ENCODE measurements at places on chromosomes 11 and 22.

DNA sequence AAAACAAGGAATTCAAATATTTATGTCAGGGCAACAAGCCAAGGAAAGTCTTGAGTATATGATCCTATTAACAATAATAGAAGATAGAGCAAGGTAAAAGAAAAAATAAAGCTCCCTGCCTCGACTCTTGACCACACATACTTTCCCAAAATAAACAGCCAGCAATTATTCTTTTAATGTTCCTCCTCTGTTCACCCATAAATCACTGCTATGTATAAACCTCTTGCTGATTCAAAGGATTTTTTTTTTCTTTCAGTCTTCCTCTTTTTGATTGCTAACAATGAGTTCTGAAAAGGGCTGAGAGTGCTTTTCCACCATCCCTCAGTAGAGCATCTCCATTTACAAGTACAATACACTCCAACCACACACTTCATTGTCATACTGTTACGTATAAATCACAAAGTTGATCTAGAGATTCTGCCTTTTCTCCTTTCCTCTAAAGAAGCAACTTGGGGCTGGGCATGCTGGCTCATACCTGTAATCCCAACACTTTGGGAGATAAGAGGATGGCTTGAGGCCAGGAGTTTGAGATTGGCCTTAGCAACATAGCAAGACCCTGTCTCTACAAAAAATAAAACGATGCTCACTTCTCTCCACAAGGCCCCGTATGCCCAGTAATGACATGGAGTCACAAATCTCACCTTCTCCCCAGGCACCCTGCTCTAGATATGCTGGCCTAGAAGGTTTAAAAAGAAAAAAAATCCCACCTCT is 24.0 kb downstream of the RAB30 start:
- DNase-seq, result no peak

DNA sequence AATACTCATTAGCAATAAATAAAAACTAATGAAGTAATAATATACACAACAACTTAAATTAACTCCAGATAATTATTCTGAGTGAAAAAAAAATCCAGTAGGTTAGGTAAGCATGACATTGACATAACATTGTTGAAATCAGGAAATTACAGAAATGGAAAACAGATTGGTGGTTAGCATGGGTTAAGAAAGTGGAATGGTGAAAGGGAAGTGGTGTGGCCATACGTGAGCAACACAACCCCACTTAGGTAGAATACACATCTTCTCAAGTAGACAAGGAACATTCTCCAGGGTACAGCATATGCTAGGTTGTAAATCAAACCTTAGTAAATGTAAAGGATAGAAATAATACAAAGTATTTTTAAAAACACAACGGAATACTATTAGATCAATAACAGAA is 30.2 kb upstream of the CLTCL1 start:
- no peak for DNase-seq

DNA sequence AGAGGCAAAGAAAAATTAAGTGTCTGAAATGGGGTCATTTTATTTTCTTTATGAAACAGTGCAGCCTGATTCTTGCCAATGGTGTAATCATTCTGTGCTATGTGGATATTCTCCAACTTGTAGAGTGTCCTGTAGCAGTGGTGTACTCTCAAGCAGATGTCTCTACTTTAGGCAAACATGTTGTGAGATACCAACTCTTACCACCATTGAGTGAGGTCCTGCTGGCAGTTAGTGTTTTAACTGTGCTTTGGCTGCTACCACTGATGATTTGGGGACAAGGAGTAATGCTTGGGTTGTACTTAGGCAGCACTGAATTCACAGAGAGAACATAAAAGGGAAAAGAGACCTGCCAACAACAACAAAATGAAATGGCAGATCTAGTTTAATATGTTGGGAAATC is 122.5 kb downstream of the APIP start:
- no peak for DNase-seq

DNA sequence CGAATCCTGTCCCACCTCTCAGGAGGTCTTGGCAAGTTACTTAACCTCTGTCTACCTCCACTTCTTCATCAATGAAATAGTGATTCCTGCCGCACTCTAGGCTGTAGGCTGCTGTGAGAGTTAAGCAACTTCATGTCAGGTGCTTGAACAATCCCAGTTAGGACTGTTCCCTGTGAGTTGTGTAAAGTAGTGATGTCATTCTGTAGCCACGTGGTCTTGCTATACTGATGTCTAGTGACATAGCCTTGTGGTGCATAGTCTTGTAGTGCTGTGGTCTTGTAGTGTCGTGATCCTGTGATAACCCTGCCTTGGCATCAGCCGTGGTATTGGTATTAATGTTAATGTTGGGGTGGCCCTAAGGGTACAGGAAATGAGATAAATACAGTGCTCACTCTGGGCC is 30.3 kb upstream of the PRR5 start:
- peak; percentile 63 for DNase-seq

GRCh38 chr11:65498727-65498976 is 193 bp upstream of the MALAT1 start:
- DNase-seq, result no peak

GRCh38 chr11:18313965-18314763 is 7.8 kb downstream of the HPS5 start:
- DNase-seq, result no peak

DNA sequence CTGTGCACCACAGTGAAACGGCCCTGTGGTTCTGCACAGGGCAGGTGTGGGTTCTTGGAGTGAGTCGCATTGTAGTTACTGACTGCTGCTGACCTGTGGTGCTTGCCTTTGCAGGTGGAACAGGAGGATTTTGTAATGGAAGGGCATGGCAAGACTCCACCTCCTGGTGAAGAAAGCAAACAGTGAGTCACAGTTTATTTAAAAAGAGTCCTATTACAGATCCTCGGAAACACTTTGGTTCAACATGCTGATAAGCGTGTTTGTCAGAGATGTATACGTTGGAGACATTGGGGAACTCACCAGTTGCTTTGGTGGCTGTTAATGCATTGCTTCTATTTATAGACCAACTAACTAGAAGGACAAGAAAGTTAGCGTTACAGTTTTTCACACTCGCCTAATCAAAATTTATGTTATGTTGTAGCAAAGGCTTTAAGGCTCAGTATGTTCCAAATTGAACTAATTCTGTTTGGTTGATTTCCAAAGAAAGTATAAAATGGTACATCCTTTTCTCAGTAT is 21.7 kb upstream of the TNRC6B start:
- peak; percentile 45 for DNase-seq

DNA sequence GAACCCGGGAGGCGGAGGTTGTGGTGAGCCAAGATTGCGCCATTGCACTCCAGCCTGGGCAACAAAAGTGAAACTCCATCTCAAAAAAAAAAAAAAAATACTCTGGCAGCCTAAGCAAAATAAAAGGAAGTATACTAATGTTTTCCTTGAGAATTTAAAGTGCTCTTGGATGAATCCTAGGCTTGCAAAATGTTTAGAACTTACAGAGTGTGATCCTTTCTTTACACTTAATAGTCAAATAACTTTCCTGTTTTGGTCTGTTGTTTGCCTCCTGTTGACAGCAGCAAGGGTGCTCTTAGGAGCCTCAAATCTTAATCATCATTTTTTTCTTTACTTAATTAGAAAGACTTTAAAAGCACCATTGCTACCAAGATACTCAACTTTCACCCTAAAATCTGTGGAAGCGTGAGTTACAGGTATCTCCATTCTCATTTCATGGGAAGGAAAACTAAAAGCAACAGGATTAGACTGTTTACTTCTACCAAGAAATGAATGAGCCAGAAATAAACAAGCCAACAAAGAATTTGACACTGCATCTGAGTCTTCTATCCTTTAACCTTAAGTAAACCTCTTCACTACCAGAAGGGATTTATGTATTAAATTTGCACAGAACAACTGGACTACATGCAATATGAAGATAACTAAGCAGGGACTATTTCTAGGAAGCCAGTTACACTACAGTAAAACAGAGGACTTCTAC is 38.7 kb upstream of the CRTAM start:
- DNase-seq, result no peak

DNA sequence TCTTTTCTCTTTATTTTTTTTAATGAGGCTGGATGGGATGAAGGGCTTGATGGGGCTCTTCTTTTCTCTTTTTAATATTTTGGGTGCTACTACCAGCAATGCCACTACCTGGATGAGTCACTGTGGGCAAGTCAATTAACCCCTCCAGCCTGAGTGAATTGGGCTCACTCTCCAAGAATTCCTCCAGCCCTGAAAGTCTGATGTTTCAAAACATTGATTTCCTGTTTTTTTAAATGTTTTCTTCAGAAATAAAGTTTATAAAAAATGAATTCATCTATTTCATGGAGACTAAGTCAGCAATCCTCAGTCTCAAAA is 812 bp upstream of the OR5A2 start:
- DNase-seq, result no peak

DNA sequence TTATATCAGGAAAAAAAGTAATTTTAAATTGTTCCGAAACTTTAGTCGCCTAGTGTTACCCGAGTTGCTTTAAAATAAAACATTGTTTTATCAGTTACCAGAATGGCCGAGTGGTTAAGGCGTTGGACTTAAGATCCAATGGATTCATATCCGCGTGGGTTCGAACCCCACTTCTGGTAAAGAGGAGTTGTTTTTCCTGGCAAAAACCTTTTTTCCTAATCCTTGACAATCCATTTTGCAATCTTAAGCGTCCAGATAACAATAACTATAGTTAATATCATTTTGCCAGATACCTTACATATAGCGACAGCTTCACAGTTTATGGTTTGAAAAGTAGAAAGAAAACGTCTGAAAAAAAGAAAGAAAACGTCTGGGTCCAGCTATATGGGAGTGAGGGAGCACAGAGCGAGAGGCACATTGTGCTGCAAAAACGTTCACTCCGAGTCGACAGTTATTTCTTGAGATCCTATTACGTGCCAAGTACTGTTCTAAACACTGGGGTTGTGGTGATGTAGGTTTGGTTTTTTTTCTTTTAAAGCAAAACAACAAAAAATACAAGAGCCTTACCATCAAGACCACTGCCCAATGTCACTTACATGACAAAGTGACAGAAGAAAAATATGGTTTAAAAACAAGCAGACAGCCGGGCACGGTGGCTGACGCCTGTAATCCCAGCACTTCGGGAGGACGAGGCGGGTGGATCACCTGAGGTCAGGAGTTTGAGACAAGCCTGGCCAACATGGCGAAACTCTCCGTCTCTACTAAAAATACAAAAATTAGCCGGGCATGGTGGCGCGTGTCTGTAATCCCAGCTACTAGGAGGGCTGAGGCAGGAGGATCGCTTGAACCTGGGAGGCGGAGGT is 40.6 kb downstream of the OR4D9 start:
- DNase-seq, result peak; percentile 58

- DNase-seq, result no peak
Measured at GRCh38 chr22:17091851-17092250, 7.1 kb downstream of the IL17RA start.

- no peak for DNase-seq
Measured at GRCh38 chr11:36123336-36124101, 165.7 kb downstream of the COMMD9 start.

DNA sequence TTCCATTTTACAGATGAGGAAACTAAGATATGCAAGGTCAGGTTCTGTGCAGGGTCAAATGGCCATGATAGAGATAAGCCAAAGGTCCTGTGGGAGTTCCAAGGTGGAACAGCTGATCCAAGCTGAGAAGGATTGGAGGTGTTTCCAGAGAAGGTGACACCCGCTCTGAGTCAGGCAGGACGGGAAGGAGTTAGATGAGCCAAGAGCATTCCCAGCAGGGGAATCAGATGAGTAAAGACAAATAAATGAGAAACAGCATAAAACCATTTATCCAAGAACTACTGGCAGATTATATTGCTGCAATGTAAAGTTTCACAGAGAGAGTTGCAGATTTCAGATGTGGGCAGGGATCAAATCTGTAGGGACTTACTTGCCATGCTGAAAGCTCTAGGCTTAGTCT is 18.9 kb upstream of the HEPHL1 start:
- DNase-seq, result no peak

DNA sequence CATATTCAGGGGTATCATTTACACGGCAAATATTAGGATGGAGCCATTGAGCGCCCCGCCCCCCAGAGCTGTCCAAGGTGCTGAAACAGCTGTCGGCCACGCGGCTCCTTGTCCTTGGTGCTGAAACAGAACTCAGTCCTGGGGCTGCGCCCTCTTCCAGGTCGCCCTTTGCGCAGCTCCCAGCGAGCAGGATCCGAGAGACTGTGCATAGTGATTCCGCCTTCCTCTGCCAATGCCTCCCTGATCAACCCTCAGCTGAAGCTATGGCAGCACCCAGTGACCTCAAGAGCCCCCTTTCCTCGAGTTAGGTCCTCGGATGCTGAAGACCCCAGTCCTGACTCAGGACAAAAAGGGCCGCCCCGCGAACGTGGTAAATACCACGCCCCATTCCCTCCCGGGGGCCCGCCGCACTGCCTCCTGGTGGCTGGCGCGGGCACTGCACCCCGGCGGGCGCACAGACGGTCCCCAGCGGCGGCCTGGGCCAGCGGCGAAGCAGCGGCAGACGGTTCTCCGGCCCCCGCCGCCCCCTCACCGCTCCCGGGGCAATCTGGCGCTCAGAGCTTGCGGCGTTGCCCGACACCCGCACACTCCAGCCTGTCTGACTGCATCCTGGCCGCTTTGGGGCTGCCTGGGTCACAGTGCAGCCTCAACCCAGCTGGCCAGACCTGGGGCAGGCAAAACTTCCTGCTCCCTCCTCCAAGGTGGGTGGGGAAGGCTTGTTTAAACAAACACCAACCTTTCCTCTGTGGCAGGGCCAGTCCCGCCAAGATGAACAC is 13.4 kb downstream of the SYT7 start:
- peak; percentile 88 for DNase-seq

DNA sequence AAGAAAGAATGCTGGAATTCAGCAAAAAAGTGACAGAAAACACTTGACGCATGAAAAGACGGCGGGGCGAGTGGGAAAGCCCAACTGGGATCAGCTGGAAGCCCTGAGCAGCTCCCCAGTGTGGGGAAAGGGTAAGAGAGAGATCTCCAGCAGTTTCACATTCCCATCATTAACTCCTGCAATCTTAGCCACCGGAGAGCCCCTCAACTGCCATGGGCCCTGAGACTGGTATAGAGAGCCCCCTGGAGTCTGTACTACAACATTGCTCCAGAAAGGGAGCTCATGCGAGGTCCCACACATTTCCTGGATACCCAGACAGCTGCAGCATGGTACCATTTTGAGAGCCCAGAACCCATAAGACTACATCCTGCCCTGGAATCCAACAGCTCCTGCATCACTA is 31.1 kb downstream of the MRGPRX4 start:
- peak; percentile 21 for DNase-seq

GRCh38 chr11:131334601-131335000 is 35.8 kb upstream of the NTM start:
- no peak for DNase-seq

- DNase-seq, result no peak
Measured at GRCh38 chr11:62547691-62548281, 1.2 kb upstream of the AHNAK start.

DNA sequence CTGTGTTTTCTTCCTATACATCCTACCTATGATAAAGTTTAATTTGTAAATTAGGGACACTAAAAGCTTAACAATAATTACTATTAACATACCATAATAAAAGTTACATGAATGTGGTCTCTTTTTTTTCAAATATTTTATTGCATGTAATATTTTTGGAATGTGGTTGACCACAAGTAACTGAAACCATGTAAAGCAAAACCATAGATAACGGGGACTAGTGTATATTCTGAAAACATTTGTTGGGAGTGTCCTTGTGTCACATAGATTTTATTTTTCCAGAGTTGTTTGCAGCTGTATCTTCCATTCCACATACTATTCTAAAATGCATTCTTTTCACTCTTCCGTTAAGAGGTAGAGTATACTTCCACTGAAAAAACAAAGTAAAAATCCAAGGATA is 200.4 kb downstream of the KIF18A start:
- no peak for DNase-seq
